ENCODE measurements at places on chromosomes 2 and 18.

- no peak for DNase-seq
Observed at GRCh38 chr18:64799376-64799775, 650.5 kb upstream of the LINC00305 start.

DNA sequence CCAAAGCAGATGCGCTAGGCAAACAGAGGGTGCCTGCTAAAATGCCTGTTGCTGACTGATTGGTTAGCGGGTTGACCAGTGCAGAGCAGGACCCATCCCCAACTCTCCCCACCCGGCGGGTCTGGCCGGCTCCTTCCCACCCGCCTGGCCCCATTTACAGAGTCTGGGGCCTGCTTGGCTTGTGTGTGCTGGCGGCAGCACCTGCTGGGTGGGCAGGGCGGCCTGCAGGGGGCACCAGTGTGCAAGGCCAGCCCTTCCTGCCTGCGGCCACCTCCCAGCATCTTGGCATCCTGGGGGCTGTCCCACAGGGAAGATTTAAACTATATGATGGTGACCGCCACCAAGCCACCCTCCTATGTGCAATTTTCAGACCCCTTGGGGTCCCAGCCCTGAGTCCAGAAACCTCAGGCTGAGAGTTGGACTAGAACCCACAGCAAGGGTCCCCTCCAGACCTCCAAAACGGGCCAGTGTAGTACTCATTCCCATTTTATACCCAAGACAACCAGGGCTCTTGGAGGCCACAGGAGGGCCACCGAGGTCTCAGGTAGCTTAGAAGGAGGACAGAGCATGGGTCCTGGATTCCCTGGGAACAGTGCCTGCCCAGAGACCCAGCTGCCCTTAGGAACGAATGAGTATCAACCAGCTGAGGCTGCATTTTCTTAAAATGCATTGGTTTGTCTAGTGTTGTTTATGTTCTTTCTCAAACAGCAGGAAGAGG is 173.6 kb downstream of the SMAD7 start:
- DNase-seq: peak; percentile 78

DNA sequence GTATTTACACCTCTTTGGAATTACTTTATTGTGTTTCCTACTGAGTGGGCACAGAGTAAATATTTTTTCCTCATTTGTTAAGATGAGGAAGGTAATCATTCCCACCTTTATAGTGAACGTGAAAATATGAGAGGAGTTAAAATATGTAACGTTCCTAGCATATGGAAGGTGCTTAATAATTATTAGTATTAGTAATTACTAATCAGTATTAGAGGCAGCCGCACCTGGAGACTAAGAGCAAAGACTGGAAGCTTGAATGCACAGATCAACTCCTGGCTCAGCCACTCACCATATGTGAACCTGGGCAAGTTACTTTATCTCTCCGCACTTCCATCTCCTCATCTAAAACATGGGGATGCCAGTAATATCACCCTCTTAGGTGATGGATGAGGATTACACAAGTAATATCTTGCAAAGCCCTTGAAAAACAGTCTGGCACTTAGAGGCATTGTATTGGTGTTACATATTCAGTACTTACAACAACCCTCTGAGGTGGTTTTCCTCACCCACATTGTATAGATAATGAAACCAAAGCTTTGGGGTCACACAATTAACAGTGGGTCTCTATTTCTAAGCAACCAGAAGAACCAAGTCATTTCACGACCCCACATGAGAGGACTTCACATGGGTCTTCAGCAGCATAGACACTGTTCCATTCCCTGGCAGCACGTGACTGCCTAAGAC is 100.3 kb upstream of the KCTD1 start:
- DNase-seq: no peak

DNA sequence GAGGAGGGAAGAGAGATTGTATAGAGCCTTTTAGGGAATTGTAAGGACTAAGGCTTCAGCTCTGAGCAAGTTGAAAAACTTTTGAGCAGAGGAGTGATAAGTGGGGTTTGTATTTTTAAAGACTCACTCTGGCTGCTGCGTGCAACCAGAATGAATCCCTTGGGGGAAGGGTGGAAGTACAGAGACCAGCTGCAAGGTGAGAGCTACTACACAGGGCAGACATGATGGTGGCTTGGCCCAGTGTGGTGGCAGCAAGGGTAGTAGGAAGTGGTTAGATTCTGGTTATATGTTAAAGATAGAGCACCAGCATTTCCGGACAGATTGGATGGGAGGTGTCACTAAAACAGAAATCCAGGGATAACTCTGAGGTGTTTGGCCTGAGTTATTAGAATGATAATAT is 10.1 kb upstream of the SESTD1 start:
- DNase-seq: no peak

- DNase-seq: peak; percentile 66
Observed at GRCh38 chr2:162301151-162301804, 17.2 kb downstream of the IFIH1 start.

DNA sequence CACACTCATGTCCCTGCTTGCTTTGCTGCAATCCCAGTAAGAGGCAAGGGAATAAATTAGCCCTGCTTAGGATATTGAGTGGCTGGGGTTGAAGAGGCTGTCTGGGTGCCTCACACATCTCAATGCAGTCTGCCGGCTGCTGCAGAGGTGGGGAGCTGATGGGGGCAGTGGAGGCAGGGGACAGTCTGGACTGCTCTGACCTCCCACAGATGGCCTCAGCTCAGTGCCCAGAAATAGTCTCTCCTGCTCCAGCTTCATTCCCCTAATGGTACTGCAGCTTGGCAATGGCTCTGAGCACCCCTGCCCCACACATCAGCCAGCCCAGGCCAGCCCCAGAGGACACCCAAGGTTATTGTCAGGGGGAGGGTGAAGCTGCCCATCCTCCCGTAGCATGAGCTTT is 21.5 kb upstream of the TNS1 start:
- DNase-seq: no peak

- no peak for DNase-seq
Observed at GRCh38 chr18:10536280-10536679, 10.5 kb downstream of the NAPG start.

DNA sequence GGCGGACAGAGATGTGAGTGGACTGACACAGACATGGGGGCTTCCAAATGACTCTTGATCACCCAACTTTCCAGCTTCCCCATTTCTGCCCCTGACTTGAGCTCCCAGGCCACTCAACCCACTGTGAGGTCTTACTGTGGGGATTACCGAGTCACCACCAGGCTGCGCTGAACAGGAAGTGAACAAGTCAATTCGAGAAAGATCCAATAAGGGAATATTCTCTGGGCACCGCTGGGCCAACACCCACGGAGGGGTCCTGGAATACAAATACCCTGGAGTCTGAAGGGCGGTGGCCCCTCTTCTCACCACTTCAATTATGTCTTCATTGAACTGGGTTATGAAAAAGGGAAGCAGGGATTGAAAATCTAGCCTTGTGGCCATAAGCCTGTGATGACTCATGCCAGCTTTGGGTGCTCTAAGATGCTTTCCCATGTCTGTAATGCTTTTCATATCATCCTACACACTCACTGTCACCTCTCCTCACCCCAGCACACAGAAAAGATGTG is 37.7 kb downstream of the BCL11A start:
- DNase-seq: no peak

DNA sequence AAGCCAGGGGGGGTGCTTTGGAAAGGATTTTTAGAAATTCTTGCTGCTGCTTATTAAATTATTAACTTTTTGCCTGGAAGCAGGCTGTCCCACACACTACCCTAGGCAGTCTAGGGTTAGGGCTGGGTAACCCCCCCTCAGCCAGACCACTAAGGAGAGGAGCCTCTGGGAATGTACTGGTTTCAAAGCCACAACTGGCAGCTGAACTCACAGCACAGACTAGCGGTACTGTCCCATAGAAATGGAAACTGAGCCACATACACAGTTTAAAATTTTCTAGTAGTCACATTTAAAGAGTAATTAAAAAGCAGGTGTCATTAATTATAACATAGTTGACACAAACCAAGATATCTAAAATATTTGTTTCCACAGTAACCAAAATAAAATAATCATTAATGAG is 50.1 kb downstream of the SPRED2 start:
- no peak for DNase-seq

DNA sequence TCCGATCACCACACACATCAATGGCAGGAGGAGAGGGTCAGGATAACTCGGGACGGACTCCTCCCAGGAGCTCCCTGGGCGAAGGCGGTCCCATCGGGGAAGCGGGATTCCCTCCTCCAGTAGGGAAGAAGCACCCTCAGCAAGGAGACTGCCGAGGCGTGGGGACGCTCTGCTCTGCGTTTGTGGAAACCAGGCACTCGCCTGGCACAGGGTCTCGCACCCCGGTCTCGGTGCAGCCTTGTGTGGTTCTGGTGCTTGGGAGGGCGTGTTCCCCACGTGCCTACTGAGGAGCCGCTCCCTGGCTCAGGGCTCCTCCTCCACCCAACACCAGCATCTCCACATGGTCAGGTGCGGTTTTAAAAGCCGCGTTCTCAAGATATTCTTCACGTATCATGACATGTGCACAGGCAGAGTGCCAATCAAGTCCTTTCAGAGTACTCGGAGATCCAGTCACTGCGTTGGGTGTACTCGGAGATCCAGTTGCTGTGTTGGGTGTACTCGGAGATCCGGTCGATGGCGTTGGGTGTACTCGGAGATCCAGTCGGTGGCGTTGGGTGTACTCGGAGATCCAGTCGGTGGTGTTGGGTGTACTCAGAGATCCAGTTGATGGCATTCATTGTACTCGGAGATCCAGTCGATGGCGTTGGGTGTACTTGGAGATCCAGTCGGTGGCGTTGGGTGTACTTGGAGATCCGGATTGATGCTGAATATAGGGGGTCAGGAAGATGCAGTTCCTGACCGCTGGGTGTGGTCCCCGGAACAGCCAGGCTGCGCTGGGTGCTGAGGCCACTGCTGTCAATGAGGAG is 117.5 kb downstream of the RTP5 start:
- DNase-seq: no peak

DNA sequence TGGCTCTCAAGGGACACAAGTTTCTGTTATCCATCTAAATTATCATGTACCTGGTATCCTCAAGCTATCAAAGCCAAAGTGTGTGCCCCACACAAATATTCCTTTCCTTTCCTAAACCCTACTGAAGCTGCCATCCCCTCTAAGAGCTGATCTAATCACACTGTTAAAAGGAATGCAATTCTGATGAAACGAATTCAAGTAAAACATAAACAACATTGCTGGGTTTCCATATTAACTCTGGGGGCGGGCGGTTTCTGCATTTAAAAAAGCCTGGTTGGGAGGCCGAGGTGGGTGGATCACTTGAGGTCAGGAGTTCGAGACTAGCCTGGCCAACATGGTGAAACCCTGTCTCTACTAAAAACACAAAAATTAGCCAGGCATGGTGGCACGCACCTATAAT is 41.9 kb upstream of the PCBP1 start:
- DNase-seq: no peak

- DNase-seq: no peak
Observed at GRCh38 chr18:31659576-31660177, 24.7 kb downstream of the B4GALT6 start.

GRCh38 chr2:39283561-39283960 is 39.8 kb upstream of the CDKL4 start:
- no peak for DNase-seq

DNA sequence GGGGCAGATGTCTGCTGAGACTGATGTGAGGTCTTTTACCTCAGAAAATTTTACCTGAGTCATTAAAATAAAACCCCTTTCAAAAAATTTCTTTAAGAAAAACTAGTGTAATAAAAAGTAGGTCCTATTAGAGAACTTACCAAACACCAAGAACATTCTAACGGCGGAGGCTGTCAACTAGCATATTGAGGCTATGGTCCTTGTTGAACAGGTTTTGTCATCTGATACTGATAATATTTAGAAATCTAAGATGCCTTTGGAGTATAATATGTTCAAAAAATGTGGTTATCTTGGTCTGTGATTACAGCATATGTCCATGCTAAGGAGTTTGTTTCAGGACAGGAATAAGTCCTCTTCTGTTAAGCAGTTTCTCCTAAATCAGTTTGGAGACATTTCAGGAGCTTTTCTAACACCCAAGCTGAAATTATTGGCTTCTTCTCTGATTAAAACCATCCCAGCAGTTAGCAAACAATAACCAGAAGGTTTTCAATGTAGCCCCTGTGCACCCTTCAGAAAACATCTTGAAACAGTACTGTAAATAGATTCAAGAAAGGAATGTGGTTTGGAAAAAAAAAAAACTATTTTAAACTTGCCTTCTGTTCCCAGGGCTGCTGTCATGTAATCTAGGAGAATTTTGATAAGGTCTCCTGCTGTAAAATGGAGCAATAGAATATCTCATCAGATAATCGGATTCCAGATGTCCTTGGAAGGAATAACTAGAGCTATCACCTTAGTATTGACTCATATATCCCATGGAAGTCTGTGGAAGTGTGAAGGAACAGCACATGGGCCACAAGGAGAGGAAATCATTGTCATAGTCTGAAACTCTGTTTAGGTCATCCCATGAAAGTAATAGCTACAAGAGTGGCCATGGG is 58.7 kb upstream of the B3GNT2 start:
- DNase-seq: no peak

GRCh38 chr2:133526530-133527300 is 41.5 kb downstream of the NCKAP5 start:
- no peak for DNase-seq

- no peak for DNase-seq
Observed at GRCh38 chr2:241867776-241868420, 1.6 kb upstream of the RTP5 start.

DNA sequence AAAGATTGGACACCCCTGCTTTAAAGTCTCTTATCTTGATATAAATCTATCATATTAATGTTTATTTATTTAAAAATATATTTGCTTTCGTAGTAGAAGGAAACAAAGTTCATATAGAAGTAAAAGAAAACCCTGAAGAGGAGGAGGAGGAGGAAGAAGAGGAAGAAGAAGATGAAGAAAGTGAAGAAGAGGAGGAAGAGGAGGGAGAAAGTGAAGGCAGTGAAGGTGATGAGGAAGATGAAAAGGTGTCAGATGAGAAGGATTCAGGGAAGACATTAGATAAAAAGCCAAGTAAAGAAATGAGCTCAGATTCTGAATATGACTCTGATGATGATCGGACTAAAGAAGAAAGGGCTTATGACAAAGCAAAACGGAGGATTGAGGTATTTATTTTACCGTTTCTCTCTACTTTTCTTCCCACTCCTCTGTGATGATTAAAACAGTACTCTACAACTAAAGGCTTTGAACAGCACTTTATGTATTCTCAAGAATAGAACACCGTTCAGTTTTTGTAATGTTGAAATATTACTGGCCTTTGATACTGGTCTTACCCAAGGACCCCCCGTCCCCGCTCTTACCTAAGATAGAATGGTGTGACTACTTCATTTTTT is 39.2 kb downstream of the EIF5B start:
- no peak for DNase-seq

DNA sequence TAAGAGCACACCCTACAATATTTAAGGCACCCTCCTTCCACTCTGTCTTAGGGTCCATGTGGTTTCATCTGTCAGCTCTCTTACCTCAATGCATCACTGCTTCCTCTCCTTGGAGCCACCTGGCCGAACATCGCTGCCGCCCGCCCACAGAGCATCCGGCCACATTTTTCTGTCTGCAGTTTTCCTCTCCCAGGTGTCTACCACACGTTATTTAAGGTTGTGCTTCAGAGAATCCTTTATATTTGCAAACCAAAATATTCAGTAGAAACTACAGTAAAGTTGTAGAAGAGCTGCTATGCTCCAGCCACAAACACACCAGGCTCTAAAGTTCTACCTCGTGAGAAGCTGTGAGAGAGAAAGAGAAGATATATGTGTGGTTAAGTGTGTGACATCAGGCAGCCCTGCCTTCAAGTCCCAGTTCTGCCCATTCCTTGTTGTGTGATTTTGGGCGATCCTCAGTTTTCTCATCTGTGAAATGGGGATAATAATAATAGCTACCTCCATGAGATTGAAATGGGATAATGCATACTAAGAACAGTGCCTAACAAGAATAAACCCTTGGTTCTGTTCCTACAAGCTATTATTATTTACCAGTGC is 4.9 kb upstream of the STK17B start:
- DNase-seq: peak; percentile 48

- no peak for DNase-seq
Observed at GRCh38 chr2:31386648-31387047, 27.9 kb downstream of the XDH start.
